ENCODE measurements at places on chromosomes 11 and 22. TPM values are rescaled to one million over a fixed set of nuclear protein-coding genes. Genes with fewer than 3 reads are reported as not detected.

DNA sequence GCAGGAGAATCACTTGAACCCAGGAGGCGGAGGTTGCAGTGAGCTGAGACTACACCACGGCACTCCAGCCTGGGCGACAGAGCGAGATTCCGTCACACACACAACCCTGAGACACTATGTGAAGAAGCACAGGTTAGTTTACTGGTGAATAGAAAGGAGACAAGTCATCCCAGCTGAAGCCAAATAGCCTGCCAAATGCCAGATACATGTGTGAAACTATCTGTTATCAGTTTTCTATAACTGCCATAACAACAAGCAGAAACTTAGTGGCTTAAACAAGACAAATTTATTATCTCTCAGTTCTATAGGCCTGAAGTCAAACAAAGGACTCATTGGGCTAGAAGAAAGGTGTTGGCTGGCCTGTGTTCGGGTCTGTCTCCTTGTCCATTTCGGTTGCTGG is 88.0 kb upstream of the CHRM4 start:
- DNase-seq, result no peak

DNA sequence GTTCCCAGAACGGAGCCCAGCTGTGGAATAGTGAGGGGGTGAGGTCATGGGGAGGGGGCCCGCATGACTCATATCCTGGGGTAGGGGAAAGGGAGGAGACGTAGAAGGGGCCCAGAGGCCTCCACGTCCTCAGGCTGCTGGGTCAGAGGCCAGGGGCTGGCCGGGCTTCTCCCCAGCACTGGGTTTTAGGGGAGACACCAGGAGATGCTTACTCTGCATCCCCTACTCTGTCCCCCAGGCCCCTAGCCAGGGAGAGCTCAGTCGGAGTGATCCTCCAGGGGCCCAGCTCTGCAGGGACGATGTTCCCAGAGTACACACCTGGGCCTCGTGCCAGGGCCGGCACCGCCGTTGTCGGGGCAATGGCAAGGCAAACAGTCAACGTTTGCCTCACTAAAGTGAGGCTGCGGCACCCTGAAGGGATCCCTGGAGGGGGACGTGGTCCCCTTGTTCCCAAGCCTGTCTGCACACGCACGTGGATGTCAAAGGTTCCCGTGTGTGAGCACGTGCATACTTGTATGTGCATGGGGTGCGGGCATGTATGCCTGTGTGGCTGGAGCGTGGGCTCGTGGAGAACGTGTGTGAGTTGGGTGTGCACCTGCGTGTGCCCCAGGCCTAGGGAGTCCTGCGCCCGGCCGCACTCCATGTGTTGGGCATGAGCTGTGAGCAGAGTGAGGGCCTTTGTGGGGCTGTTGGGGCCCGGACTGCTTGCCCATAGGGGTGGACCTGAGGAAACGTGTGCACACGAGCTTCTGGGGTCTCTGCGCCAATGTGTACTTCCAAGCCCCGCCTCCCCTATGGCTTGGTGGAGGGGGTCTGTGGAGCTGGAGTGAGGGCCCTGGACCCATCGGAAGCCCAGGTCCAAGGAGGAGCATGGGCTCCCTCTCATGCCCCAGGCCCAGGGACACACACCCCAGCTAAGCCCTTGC is 14.2 kb downstream of the PRR33 start:
- peak; percentile 65 for DNase-seq

- no peak for DNase-seq
Observed at GRCh38 chr11:100525635-100526034, 161.5 kb upstream of the ARHGAP42 start.

- no peak for DNase-seq
Observed at GRCh38 chr11:44998051-44998450, 47.4 kb upstream of the TP53I11 start.

DNA sequence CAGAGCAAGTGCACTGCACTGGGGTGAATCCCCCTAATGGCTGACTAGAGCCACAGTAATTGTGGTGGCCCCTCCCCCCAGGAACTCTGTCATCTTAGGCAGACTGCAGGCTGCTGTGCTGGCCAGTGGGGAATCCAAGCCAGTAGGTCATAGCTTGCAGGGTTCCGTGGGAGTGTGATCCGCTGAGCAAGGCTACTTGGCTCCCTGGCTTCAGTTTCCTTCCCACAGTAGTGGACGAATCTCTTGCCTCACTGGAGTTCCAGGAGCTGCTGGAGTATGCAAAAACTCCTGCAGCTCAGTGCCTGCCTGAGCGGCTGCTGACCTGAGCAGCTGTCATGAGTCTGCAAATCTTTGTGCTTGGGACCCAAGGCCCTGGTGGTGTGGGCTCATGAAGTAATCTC is 13.2 kb downstream of the OOSP3 start:
- DNase-seq, result no peak

The LYVE1 gene
- 108 TPM for total RNA-seq

Data from upper lobe of right lung (tissue), 1 donor.